A549 treated with Mapracorat at 1 μM for 4 hours (cell line): ENCODE measurements at places on chromosomes 1 and 21. TPM values are rescaled to one million over a fixed set of nuclear protein-coding genes. Genes with fewer than 3 reads are reported as not detected.

Gene GPR153
- 2.6 to 3.7 TPM (median 3.4 TPM) in 5 replicates for total RNA-seq

Gene C4BPB
- 1.4 to 1.9 TPM (median 1.8 TPM) in 5 replicates for total RNA-seq

Gene OR2L3
- not detected in 5 replicates for total RNA-seq

Gene IL10
- total RNA-seq, result not detected in 5 replicates

Gene KPRP
- total RNA-seq, result not detected in 5 replicates

Gene SIM2
- 5.3 to 8.8 TPM (median 7.1 TPM) in 5 replicates for total RNA-seq

Gene UTP25
- 10.1 to 11.5 TPM (median 11.0 TPM) in 5 replicates for total RNA-seq

Gene C1orf141
- total RNA-seq, result not detected in 5 replicates

Gene SAMD11
- total RNA-seq, result 16.3 to 29.6 TPM (median 27.8 TPM) in 5 replicates

Gene MYBPH
- total RNA-seq, result 0.09 TPM in 1 of 5 replicates, not detected in the others

Gene PSMA5
- total RNA-seq, result 100 to 117 TPM (median 108 TPM) in 5 replicates

Gene EVA1C
- total RNA-seq, result 51.5 to 56.8 TPM (median 55.0 TPM) in 5 replicates

Gene LRRC8B
- total RNA-seq, result 3.1 to 4.6 TPM (median 4.0 TPM) in 5 replicates

Gene ADAM30
- not detected in 5 replicates for total RNA-seq

Gene FCGR3A
- not detected in 5 replicates for total RNA-seq

Gene PTAFR
- total RNA-seq, result 0.09 to 0.24 TPM (median 0.18 TPM) in 5 replicates

Gene CHD5
- total RNA-seq, result 1.2 to 2.5 TPM (median 1.4 TPM) in 5 replicates

Gene PRKAB2
- 9.1 to 12.6 TPM (median 10.4 TPM) in 5 replicates for total RNA-seq

Gene FAM72A
- total RNA-seq, result 8.6 to 12.0 TPM (median 10.1 TPM) in 5 replicates

Gene KIF17
- 1.6 to 2.7 TPM (median 2.1 TPM) in 5 replicates for total RNA-seq

Gene PLA2G2C
- total RNA-seq, result not detected in 5 replicates

Gene KCNJ15
- total RNA-seq, result 0.27 to 0.55 TPM (median 0.32 TPM) in 3 of 5 replicates, not detected in the others

Gene GJC2
- total RNA-seq, result 0.09 to 0.58 TPM (median 0.41 TPM) in 5 replicates

Gene CCDC30
- total RNA-seq, result 0.55 to 1.6 TPM (median 0.59 TPM) in 5 replicates
